ENCODE measurements at places on chromosomes 3 and 15.

DNA sequence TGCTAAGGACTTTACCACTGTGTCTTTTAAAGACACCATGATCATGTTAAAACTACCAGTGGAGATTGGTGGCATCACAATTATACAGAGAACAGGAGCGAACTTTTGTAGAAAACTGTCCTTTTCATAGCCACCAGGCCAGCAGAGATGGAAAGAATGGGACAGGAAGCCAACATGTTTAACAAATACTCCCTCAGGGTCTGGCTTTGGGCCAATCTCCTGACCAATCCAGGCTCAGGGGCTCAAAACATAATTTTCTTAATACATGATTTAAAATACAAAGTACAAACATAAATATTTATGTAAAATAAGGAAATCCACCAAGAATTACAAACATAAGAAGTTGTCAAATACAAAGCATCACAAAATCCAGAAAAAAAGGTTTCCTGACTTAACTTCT lies 266.0 kb downstream of the VPS13C start:
- no peak for DNase-seq

GRCh38 chr15:82539691-82540054 lies 584 bp downstream of the RPS17 start:
- DNase-seq, result no peak

DNA sequence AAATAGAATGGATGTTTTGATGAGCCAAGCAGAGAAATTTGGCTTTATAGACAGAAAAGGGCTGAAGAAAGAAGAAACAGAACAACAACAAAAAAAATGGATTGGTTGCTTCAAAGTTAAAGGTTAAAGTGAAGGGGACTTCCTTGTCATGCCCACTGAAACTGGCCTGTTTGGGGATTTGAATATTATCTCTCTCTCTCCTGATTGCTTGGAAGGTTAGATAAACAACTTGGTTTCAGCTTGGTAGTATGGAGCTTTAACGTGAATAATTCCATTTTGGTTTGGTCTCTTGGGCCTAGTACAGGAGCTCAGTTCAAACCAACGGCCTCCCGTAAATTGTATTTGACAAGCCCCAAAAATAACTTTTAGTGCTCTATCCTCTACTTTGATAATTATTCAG lies 70.8 kb upstream of the MBNL1 start:
- DNase-seq, result peak; percentile 42

GRCh38 chr3:162769564-162769963 lies 1273.0 kb downstream of the OTOL1 start:
- no peak for DNase-seq

DNA sequence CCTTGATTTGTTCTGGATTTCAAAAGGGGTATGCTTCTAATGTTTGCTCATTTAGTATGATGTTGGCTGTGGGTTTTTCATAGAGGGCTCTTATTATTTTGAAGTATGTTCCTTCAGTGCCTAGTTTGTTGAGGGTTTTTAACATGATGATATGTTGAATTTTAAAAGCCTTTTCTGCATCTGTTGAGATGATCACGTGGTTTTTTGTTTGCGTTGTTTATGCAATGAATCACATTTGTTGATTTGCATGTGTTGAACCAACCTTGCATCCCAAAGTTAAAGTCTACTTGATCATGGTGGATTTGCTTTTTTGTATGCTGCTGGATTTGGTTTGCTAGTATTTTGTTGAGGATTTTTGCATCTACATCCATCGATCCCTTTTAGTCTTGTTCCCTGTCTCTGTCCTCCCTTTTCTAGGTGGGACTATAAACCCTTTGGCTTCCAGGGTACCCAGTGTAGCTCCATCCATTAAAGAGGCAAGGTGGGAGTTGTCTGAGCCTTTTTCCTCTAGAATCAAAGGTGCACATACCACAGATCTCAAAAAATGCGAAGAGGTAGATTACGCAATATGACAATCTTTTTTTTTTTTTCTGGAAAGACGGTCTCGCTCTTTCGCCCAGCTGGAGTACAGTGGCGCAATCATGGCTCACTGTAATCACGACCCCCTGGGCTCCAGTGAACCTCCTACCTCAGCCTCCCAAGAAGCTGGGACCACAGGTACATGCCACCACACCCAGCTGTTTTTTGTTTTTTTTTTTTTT lies 221.6 kb upstream of the UBE2E1 start:
- DNase-seq, result no peak

GRCh38 chr3:137770835-137771399 lies 6.8 kb downstream of the SOX14 start:
- no peak for DNase-seq

- DNase-seq, result no peak
Measured at GRCh38 chr15:47473832-47474231, 243.5 kb upstream of the SEMA6D start.

DNA sequence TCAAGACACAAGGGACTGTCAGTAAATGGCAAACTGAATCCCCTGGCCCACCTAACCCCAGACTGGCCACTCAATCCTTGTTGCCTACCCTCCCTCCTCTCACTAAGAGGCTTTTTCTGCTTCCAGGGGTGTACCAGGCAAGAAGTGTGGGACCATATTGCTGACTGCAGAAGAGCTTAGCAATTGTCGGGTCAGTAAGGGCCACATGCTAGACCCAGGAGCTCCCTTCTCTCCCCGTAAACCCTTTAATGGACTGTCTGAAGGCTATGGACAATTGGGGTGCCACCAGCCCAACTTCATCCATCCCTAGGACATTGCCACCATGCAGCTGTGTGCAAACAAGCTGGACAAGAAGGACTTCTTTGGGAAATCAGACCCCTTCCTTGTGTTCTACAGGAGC lies 8.8 kb downstream of the CPNE9 start:
- no peak for DNase-seq

GRCh38 chr3:122067588-122068240 lies 12.6 kb downstream of the CD86 start:
- peak; percentile 27 for DNase-seq

Data from KG1 (cell line).